ENCODE measurements at places on chromosomes 16 and 17. TPM values are rescaled to one million over a fixed set of nuclear protein-coding genes. Genes with fewer than 3 reads are reported as not detected.

DUSP3 gene
- polyA plus RNA-seq = 36.2 TPM

GAS2L2 gene
- polyA plus RNA-seq = 0.46 TPM

SLC4A1 gene
- not detected for polyA plus RNA-seq

PYY gene
- not detected for polyA plus RNA-seq

NEUROD2 gene
- polyA plus RNA-seq = 0.22 TPM

CALB2 gene
- polyA plus RNA-seq = 40.5 TPM

KRT10 gene
- polyA plus RNA-seq = 18.1 TPM

CLDN6 gene
- polyA plus RNA-seq = 0.86 TPM

CCL3 gene
- 5.4 TPM for polyA plus RNA-seq

SRCIN1 gene
- polyA plus RNA-seq = 1.3 TPM

GALR2 gene
- polyA plus RNA-seq = 0.22 TPM

TMEM114 gene
- polyA plus RNA-seq = not detected

AXIN2 gene
- 2.2 TPM for polyA plus RNA-seq

ANKRD40CL gene
- not detected for polyA plus RNA-seq

NPIPB9 gene
- polyA plus RNA-seq = not detected

NAA60 gene
- polyA plus RNA-seq = 25.0 TPM

Data from adipose tissue (tissue), 3 donors.